ENCODE measurements at places on chromosomes 5 and 9. TPM values are rescaled to one million over a fixed set of nuclear protein-coding genes. Genes with fewer than 3 reads are reported as not detected.

DNA sequence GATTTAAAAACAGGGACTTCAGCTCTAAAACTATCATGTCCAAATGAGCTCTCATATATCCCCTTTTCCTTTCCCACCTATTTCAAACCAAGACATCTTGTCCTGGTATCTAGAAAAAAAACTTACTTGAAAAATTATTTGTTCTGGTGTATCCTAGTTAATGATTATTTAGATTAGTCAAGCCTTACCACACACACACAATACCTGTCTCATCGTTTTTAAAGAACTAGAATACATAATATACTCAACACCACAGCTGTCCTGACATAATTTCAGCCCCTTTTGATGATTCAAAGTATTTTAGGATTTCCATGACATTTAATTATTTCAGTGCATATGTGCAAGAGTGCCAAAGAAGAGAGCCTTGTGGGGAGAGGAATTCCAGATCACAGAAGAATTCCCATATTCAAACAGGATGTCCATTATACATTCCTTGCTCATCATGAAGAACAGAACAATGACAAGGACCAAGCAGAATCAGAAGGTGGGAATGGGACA lies 233.7 kb downstream of the SMARCA2 start:
- DNase-seq: no peak
- peaks cover 1% of the 10 kb centered on the region for H3K36me3 ChIP-seq
- H3K27ac ChIP-seq: no peak overlapping the region

GRCh38 chr5:174418809-174419539 lies 305.4 kb upstream of the MSX2 start:
- DNase-seq: no peak
- peaks cover 18% of the 10 kb centered on the region for H3K4me1 ChIP-seq
- no peak overlapping the region for H3K27ac ChIP-seq
- H3K4me3 ChIP-seq: peak overlapping the region; percentile 59
- peaks cover 2% of the 10 kb centered on the region for H3K27me3 ChIP-seq
- H3K36me3 ChIP-seq: no peaks in the 10 kb centered on the region

The CCDC192 gene
- total RNA-seq: not detected

The GOLGA2 gene
- total RNA-seq: 210 TPM

DNA sequence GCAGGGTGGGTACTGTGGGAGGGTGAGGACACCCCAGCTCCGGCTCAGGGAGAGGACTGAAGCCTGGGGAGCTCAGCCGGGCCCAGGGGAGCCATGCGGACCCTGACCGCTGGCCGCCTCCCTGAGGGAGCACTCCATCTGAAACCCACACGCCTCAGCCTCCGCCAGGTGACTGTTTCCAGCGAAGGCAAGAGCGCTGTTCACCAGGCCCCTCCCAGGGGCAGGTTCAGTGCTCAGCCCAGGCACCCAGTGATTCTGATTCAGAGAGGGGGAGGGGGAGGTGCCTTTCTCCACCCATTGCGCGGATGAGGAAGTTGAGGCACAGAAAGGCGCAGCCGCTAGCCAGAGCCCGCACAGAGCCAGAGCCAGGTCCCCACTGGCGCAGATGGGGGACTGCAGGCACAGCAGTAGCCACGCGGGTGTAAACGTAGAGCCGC lies 27.0 kb downstream of the ADGRD2 start:
- peaks cover 25% of the 10 kb centered on the region for H3K27me3 ChIP-seq
- no peak overlapping the region for H3K27ac ChIP-seq
- H3K36me3 ChIP-seq: peaks cover 1% of the 10 kb centered on the region
- peaks cover 5% of the 10 kb centered on the region for H3K4me1 ChIP-seq

DNA sequence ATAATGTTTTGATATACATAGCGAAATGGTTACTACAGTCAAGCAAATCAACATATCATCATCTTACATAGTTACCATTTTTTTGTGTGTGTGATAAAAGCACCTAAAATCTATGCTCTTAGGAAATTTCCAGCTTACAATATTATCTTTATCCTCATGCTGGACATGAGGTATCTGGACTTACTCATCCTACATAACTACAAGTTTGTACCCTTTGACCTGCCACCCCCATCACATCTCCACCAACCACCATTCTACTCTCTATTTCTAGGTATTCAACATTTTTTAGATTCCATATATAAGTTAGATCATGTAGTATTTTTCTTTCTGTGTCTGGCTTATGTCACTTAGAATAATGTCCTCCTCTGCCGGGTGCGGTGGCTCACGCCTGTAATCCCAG lies 79.9 kb downstream of the TAF11L14 start:
- no peak overlapping the region for H3K4me3 ChIP-seq
- no peaks in the 10 kb centered on the region for H3K36me3 ChIP-seq
- H3K27ac ChIP-seq: no peak overlapping the region

The PSIP1 gene
- total RNA-seq: 54.0 TPM

The BHMT2 gene
- not detected for total RNA-seq

DNA sequence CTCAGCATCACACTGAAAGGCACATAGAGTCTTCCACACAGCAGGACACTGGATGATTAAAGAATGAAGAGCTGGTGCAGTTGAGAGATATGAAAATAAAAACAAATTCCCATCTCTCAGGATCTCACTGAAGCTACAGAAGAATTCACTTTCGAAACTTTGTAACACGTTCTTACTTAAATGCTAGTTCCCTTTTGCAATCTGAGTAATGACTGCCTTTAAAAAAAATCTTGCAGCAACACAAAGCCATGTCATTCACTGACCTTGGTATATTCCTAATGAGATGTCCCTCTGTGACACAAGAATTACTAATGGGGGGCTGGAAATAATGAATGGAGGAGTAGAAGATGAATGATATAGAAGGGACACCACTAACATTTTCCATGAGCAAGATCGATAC lies 201.8 kb downstream of the GLIS3 start:
- DNase-seq: no peak
- H3K27me3 ChIP-seq: no peaks in the 10 kb centered on the region
- H3K36me3 ChIP-seq: no peaks in the 10 kb centered on the region

The IL3 gene
- total RNA-seq: not detected

The GABRA1 gene
- not detected for total RNA-seq

- no peaks in the 10 kb centered on the region for H3K36me3 ChIP-seq
- no peak overlapping the region for H3K4me3 ChIP-seq
- no peaks in the 10 kb centered on the region for H3K27me3 ChIP-seq
Measured at GRCh38 chr9:91146391-91147019, 215.2 kb downstream of the AUH start.

- H3K36me3 ChIP-seq: peaks cover 19% of the 10 kb centered on the region
- no peak overlapping the region for H3K4me3 ChIP-seq
- H3K27me3 ChIP-seq: no peaks in the 10 kb centered on the region
- H3K27ac ChIP-seq: no peak overlapping the region
- no peaks in the 10 kb centered on the region for H3K4me1 ChIP-seq
Measured at GRCh38 chr9:126429190-126429589, 102.6 kb downstream of the MVB12B start.

The ABO gene
- not detected for total RNA-seq

DNA sequence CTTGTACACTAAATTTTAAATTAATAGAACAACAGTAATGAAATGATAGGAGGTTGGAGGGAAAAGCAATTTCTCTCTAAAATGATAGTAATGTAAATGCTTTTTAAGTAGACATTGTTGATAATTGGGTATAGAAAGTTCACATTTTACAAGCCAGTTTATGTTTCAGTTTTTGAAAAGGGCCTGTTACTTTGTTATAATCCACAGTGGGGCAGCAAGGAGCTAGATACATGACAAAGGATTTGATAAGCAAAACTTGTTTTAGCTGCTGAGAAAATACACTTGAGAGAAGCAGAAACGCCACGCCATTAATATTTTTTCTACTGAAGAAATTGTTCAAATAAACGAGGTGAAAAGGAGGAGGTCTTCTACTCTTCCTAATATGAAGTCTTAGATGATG lies 30.2 kb downstream of the SREK1 start:
- H3K4me1 ChIP-seq: peaks cover 3% of the 10 kb centered on the region
- H3K4me3 ChIP-seq: no peak overlapping the region
- DNase-seq: no peak
- peaks cover 39% of the 10 kb centered on the region for H3K36me3 ChIP-seq

The UBAP1 gene
- total RNA-seq: 33.3 TPM

The SLC9A3 gene
- total RNA-seq: 0.95 TPM

The IFNA1 gene
- total RNA-seq: not detected

The CDHR2 gene
- 0.46 TPM for total RNA-seq

GRCh38 chr5:110086658-110087388 lies 397.1 kb downstream of the MAN2A1 start:
- H3K27ac ChIP-seq: no peak overlapping the region
- no peaks in the 10 kb centered on the region for H3K27me3 ChIP-seq
- no peak overlapping the region for H3K4me3 ChIP-seq
- no peaks in the 10 kb centered on the region for H3K36me3 ChIP-seq

GRCh38 chr5:168670881-168671575 lies 91.9 kb upstream of the PANK3 start:
- H3K27ac ChIP-seq: no peak overlapping the region
- H3K4me3 ChIP-seq: no peak overlapping the region
- peak; percentile 90 for DNase-seq
- H3K36me3 ChIP-seq: peaks cover 18% of the 10 kb centered on the region

- DNase-seq: peak; percentile 75
- H3K27ac ChIP-seq: peak overlapping the region; percentile 92
- no peak overlapping the region for H3K4me3 ChIP-seq
Measured at GRCh38 chr9:113625486-113625885, 162.0 kb downstream of the RGS3 start.

- H3K4me3 ChIP-seq: no peak overlapping the region
- H3K36me3 ChIP-seq: no peaks in the 10 kb centered on the region
- H3K27ac ChIP-seq: no peak overlapping the region
- H3K4me1 ChIP-seq: peaks cover 14% of the 10 kb centered on the region
- no peak for DNase-seq
- H3K27me3 ChIP-seq: peaks cover 17% of the 10 kb centered on the region
Measured at GRCh38 chr5:79849486-79850315, 141.4 kb downstream of the MTX3 start.

DNA sequence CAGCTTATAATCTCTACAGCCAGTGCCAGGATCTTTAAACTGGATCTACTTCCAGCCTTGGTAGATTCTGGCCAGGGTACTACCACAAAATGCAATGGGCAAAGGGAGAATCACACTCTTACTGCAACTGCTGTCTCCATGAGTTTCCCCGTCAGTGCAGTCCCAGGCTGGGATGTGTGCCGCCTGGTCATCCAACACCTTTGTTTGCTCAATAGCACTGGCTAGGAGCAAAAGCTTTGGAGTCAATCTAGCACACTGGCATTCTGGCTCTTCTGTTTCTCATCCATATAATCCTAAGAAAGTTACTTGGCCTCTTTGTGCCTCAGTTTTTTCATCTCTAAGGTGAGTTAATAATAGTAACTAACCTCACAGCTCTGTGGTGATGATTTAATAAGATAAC lies 96.9 kb downstream of the FBN2 start:
- H3K4me3 ChIP-seq: no peak overlapping the region
- no peak for DNase-seq
- peaks cover 14% of the 10 kb centered on the region for H3K4me1 ChIP-seq
- no peak overlapping the region for H3K27ac ChIP-seq
- peaks cover 20% of the 10 kb centered on the region for H3K36me3 ChIP-seq

GRCh38 chr9:12708562-12709298 lies 15.5 kb downstream of the TYRP1 start:
- H3K27me3 ChIP-seq: no peaks in the 10 kb centered on the region
- DNase-seq: no peak
- no peak overlapping the region for H3K4me3 ChIP-seq
- peak overlapping the region; percentile 9 for H3K27ac ChIP-seq
- peaks cover 2% of the 10 kb centered on the region for H3K36me3 ChIP-seq

The GFPT2 gene
- total RNA-seq: 18.8 TPM

- no peak overlapping the region for H3K4me3 ChIP-seq
- H3K27me3 ChIP-seq: no peaks in the 10 kb centered on the region
- H3K27ac ChIP-seq: no peak overlapping the region
- H3K36me3 ChIP-seq: peaks cover 30% of the 10 kb centered on the region
- peaks cover 37% of the 10 kb centered on the region for H3K4me1 ChIP-seq
- DNase-seq: no peak
Measured at GRCh38 chr5:132268769-132269551, 11.5 kb downstream of the PDLIM4 start.

The SLC6A3 gene
- not detected for total RNA-seq

DNA sequence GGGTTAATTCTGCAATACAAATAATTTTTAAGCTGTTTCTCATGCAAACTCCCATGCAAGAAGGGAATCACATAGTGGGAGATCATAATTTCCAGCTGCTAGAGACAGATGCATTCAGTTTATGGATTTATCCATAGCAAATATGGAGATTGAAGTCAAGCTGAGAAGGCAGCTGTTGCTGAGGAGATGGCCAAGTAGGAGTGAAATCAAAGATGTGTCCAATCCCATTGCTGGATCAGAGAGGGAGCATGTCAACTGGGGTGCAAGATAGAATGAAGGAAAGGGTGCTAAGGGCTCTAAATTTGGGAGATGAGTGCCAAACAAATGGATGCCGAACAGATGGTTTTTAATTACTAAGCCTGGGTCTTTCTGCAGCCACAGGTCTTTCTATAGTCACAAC lies 504.5 kb downstream of the NFIB start:
- no peak overlapping the region for H3K4me3 ChIP-seq
- peaks cover 7% of the 10 kb centered on the region for H3K4me1 ChIP-seq
- H3K36me3 ChIP-seq: no peaks in the 10 kb centered on the region
- no peak overlapping the region for H3K27ac ChIP-seq
- DNase-seq: no peak

The CATSPER3 gene
- total RNA-seq: 0.39 TPM

DNA sequence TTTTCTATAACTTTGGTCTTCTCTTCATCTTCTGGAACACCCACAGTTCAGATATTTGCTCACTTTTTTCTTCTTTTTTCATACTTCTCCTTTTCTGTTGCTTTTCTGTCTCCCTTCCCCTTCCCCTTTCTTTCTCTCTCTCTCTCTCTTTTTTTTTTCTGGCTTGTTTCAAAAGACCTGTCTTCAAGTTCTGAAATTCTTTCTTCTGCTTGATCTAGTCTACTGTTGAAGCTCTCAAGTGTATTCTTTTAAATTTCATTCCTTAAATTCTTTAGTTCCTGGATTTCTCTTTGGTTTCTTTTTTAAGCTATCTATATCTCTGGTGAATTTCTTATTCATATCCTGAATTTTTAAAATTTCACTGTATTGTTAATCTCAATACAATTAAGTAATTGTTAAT lies 11.2 kb downstream of the ALG2 start:
- no peaks in the 10 kb centered on the region for H3K4me1 ChIP-seq
- H3K36me3 ChIP-seq: peaks cover 19% of the 10 kb centered on the region
- no peaks in the 10 kb centered on the region for H3K27me3 ChIP-seq
- no peak for DNase-seq
- no peak overlapping the region for H3K27ac ChIP-seq

The PKN3 gene
- total RNA-seq: 4.2 TPM

DNA sequence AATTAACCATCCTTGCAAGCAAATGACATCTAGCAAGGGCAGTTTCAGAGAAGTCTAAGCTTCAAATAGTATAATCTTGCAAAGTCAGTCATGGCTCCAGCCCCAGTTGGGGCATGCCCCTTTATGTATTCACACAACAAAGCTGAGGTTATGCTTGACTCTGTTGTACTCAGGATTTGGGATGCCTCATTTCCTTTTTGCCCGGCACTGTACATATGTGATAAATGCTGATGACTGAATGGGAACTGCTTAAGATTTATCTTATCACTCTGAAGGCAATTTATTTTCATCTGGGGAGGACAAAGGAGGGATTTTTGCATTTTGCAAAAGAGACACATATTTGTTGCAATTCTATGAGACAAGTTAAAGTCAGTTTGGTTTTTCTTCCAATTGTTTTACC lies 219.2 kb downstream of the TRPM3 start:
- H3K4me3 ChIP-seq: no peak overlapping the region
- DNase-seq: no peak
- H3K36me3 ChIP-seq: no peaks in the 10 kb centered on the region
- no peaks in the 10 kb centered on the region for H3K27me3 ChIP-seq
